ENCODE measurements at places on chromosomes 5 and 9.

GRCh38 chr9:23537192-23538066 lies 288.6 kb downstream of the ELAVL2 start:
- DNase-seq, result no peak

DNA sequence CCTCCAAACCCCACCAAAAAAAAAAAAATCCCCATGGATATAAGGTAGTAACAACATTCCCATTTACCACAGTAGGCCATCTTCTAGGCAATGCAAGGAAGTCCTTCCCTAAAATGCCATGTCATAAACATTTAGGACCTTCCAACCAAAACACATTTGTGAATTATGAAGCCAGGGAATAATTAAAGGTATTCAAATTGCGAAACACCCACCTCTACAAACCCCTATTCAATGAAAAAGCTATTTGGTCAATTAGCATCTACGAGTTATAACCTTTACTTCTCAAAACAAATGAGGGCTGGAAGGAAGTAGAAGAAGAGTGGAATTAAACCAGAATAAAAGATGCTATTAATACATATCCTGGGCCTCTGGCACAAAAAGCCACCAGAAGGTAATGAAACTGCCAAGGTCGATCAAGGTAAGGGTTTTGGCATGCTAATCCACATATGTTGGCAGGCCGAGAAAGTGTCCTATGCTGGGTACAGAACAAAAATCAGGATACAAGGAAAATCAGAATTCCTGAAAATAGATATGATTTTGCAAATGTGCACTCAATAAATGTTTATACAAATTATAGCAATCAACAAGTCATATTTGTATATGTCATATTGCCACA lies 47.7 kb downstream of the MTMR12 start:
- DNase-seq, result no peak

DNA sequence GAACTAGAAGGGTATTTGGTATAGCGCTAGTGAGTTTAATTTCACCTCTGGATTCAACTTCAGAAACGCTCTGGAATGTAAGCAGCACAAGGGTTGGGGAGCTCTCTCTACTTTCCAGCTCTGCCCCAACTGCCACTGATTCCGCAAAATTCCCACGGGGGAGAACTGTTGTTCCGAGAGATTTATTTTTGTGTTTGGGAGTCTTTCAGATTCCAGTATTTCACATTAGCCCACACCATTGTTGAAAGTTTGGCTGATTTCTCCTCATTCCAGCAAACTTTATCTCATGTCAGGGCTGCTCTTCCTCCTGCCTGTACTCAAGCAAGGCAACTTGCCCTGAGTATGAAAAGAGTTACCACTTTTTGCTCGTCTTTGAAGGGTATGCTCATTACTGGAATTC lies 198.5 kb upstream of the EGFLAM start:
- DNase-seq, result no peak

DNA sequence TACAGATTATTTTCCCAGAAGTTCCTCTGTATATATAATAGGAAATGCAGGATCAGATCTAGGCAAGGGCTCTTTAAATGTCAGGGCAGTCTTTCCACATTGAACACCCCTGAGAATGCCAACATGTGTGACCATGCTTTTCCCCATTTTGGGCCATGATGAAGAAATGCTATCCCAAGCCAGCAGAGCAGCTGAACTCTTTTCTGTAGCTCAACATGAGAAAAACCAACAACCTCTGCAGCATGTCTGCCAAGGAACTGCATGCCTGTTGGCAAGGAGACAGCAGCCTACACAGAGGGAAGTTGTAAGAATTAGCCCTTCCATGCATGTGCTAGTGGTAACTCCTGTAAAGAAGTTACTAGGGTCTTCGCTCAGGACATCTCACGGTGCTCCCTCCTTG lies 9.5 kb upstream of the IFNK start:
- DNase-seq, result no peak

- no peak for DNase-seq
Measured at GRCh38 chr9:2495221-2496005, 126.2 kb upstream of the VLDLR start.

GRCh38 chr5:6840136-6840793 lies 127.0 kb downstream of the TENT4A start:
- DNase-seq, result no peak

GRCh38 chr5:170590566-170590965 lies 86.7 kb downstream of the KCNIP1 start:
- DNase-seq, result no peak

DNA sequence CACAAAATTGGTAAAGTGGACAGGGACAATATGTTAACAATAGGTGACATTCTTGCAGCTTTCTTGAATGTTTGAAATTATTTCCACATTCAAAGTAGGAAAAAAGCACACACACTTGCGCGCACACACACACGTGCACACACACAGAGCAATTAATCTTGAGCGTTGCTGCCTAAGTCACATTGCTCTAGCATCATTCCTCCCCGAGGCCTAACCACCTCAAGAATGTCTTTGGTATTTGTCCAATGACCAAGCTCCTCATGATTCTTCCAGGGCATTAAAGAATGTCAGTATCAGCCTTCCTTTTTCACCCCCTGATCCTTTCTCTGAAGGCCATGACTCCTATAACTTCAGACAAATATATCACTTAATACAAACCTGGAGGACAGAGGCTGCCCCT lies 198.1 kb downstream of the NPR3 start:
- DNase-seq, result no peak

DNA sequence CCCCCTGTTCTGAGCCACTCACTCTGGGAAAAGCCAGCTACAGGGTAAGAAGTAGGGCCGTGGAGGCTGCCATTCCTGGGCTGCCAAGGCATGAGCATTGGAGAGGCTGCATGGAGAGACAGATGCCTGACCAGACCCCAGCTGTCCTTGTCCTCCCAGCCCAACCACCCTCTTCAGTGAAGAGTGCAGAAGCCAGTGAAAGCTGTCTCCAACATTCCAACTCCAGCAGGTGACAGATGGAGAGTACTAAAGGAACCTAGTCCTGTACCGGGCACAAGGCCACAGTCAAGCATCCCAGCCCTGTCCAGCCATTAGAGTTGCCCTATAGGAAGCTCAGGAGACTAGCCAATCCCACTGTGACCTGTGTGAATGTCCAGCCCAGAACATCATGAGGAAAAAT lies 165.1 kb downstream of the DIRAS2 start:
- DNase-seq, result no peak

- no peak for DNase-seq
Measured at GRCh38 chr9:127524373-127524772, 73.1 kb downstream of the LRSAM1 start.

DNA sequence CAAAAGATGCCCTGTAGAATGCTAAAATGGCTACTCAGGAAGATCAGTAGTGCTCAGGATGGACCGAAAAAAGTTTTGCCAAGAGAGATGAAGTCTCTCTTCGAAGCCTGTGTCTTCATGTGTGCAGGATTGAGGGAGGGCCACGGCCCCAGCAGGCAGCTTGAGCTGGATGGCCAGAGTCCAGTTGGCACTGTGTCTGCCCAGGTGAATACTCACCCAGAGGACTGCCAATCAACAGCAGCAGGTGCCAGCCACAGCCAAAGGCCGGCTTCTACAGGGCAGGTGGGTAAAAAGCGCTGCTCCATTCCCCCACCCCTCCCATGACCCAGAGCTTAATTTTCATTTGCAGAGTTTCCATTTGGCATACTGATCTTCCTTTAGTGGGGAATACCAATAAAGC lies 287.9 kb upstream of the ZNF608 start:
- DNase-seq, result no peak

DNA sequence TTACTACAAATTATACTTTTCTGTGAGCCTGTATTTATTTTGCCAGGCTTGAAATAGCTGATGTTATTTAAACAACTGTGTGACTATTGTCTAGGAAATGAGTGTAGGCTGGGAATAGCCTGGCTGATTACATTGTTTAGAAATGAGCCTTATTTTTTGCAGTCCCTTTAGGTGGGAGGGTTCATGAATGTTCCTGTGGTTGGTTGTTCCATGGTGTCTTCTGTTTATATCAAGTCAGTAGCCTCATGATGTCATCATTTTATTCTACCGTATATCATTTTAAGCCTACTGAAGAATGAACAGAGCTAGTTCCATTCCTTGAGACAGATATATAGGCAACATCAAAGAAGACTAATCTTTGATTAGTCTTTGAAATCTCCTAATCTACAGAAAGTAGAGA lies 53.1 kb downstream of the MAP1B start:
- DNase-seq, result no peak

- no peak for DNase-seq
Measured at GRCh38 chr5:63820577-63820976, 141.7 kb downstream of the HTR1A start.

DNA sequence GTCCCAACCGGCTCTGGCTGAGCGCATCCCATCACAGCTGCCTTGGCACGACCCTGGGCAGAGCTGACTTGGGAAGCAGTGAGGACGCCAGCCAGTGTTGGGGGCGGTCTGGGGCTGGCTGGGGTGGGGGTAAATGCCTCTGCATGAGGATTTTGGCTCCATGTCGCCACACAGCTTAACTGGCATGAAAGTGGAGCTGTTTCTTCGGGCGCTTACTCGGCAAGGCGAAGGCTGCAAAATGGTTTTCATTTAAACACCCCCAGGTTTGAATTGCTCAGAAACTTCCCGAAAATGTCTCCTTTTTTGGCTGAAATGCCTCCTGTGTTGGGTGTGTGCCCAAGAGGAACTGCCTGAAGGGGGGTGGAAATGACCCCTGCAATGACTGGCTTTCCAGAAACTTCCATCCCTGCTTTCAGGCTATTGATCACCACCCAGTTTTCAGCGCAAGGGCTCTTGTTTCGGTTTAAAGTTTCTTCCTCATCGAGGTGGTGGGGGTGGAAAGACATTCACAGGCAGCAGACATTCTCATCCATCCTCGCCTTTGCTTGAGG lies 38.3 kb downstream of the PTGES start:
- no peak for DNase-seq
